ENCODE measurements at places on chromosomes 7 and 10. TPM values are rescaled to one million over a fixed set of nuclear protein-coding genes. Genes with fewer than 3 reads are reported as not detected.

Gene SUGCT
- total RNA-seq = 15.2 TPM

Gene FKBP9
- total RNA-seq = 166 TPM

Gene NPTX2
- 55.7 TPM for total RNA-seq

Gene SUN3
- total RNA-seq = not detected

Gene TMEM270
- total RNA-seq = not detected

Gene TBXAS1
- total RNA-seq = 30.1 TPM

Gene SPDYE11
- total RNA-seq = not detected

Gene ACBD7
- 0.41 TPM for total RNA-seq

Gene SPDYE2B
- not detected for total RNA-seq

DNA sequence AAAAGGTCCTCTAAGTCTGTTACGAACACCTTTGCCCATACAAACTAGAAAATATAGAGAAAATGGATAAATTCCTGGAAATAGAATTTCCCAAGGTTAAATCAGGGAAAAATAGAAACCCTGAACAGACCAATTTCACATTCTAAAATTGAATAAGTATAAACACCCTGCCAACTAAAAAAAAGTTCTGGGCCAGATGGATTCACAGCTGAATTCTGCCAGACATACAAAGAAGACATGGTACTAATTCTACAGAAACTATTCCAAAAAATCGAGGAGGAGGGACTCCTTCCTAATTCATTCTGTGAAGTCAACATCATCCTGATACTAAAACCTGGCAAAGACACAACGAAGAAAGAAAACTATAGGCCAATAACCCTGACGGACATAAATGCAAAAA lies 400.4 kb upstream of the SEMA3A start:
- no peak for DNase-seq

DNA sequence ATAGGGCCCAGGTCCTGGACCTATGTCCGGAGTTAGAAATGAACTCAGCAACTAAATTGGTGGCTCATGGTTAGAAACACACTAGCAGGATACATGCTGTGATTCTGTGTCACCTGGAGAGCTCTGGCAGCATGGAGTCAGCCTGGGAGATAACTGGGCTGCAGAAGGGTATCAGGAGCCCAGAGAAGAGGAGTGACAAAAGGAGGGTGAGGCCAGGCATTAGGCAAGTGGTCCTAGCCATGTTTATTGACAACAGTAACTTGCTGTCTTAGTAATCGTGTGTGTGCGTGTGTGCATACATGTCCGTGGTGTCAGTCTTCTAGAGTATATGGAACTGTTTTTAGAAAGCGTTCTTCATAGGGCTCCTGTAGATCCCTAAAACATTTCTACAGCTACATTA lies 157.5 kb upstream of the PHYHIPL start:
- DNase-seq = no peak

DNA sequence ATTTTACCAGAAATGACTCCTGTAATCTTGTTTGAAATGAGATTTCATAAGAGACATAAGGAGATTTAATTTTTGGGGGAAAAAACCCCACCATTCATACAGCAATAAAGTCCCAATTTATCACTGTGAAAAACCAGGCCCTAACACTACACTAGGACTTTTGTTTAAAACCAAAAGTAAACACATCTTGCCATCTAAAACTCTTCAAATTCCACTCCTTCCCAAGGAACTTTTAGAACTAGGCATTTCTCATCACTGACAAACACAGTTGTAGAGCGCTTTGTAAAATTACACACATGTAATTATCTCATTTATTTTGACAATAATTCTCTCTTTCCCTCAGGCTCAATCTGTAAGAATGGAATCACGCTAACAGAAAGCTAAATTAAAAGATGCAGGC lies 128.1 kb upstream of the C1QL3 start:
- no peak for DNase-seq

- peak; percentile 89 for DNase-seq
These were observed 34.0 kb downstream of the TMEM270 start for GRCh38 chr7:73894733-73895551.

GRCh38 chr10:77919713-77920108 lies 6.8 kb downstream of the DLG5 start:
- DNase-seq = no peak

GRCh38 chr10:103850572-103850895 lies 4.8 kb downstream of the SH3PXD2A start:
- DNase-seq = no peak

- DNase-seq = peak; percentile 93
These were observed 7.3 kb downstream of the MAFK start for GRCh38 chr7:1537535-1538412.

GRCh38 chr7:41869596-41869995 lies 166.7 kb upstream of the INHBA start:
- no peak for DNase-seq

GRCh38 chr7:7569615-7570014 lies 2.9 kb downstream of the MIOS start:
- no peak for DNase-seq

- DNase-seq = no peak
These were observed 47.3 kb downstream of the DRGX start for GRCh38 chr10:49348593-49348992.

DNA sequence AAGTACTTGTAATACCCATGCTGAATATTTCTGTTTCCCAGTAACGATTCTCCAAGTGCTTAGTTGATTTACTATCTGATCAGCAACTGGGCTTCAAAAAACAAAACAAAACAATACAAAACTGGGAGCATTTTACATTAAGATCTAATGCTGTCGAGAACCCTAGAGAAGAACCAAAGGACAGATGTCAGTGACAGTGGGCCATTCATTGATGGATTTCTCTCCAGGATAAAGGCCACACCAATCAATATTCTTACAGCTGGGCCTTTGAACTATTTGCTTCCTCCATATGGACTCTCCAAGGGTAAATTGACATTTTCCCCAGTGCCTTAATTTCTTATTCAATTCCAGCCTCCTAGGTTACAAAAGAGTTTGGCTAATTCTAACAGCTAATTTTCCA lies 217.5 kb downstream of the ADAM12 start:
- no peak for DNase-seq

DNA sequence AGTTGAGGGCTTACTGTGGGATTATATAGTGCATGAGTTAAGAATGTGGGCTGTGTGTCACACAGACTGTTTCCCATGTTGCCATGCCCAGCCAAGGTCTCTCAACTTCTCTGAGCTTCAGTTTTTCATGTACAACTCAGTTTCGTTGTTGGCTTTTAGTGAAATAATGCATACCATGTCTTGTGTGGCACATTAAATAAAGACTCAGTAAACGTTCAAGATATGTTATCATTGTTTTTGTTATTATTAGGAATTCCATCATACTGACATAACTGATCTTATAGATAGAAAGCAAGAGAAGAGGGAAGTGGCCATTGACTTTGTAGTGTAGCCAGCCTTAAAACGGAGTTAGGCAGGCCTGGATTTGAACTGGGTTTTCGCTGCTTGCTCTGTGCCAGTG lies 2.9 kb downstream of the CDK14 start:
- DNase-seq = no peak

DNA sequence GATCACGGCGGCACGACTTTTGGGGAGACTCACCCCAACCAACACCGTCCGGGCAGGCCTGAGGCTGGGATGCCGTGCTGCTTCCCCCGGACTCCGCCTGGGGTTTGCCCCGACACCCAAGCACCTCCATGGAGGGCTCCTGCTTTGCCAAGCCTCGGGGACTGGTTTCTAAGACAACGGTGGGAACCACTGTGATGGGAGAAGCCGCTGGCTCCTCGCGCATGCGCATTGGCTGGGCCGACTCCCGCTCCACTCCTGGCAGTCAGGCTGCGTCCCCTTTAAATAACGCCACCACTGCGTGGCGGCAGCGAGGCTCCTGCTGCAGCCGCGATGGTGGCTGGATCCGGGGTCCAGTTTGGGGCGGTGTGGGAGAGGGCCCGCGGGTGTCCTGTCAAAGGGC lies 201.0 kb downstream of the ZNF716 start:
- no peak for DNase-seq

DNA sequence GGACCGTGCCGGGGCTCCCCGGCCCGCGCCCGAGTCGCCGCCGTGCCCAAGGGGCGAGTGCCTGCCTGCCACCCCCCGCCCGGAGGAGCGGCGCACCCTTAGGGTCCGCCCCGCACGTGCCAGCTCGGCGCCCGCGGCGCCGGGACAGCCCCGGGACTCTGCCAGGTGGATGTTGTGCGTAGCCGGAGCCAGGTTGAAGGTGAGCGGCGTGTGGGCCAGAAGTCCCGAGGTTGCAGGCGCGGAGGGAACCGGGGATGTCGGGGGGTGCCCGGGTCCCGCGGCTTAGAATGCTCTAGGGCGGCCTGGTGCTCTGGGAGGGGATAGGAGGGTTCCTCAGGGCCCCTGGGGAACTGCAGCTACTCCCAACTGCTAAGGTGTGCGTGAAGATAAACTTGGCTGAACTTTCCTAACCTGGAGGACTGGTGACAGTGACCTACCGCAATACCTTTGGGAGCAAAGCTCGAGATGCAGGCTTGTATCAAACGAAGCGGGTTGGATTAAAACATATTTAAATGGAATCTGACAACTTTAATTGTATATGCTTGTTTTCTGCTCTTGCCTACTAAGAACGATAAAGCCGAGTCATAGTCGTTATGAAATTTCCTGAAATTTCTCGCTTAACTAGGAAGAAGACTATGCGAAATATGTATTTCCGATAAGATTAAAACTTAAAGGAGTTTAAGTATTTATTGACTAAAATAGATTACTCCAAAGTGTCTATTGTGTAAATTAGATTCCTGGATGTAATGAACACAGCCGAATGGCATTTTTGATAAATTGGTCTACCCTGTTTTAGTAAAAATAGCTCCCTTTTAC lies at the start of gene CUX1:
TSS of gene CUX1 (plus strand) at position 156 of the 816 bp plus-strand sequence. CDS start at position 170, 14 bp downstream.
- no peak for DNase-seq

DNA sequence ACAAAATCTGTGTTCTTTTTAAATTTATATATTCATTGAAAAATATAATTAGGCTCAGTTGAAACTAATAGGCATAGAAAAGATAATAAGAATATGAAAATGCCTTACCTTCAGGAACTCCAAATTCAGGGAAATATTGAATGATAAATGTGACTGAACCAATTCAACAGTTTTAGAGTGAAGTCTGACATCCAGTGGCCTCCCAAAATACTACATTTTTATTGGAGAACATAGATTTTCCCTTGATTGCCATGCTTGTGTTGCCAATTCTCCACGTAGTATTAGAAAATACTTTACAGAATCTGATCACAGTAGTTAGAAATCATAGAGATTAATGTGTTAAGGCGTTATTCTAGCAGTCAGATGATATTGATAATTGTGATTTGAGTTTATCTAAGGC lies 1246.7 kb downstream of the GATA3 start:
- no peak for DNase-seq

DNA sequence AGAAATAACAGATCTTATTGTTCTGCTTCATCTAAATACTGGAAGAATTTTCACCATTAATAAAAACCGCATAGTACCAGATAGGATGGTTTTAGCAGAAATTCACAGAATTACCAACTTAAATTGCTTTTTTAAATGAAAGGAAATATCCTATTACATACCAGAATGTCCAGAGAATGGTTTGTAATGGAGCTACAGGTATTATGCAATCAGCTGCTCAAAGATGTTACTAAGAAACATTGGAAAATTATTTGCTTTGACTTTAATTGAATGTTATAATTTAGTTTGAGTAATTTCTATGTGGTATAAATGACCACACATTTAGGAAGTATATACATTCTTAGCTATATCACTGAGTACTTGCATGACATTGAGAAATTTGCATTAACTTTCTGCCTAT lies 338.3 kb downstream of the ETV1 start:
- DNase-seq = no peak

DNA sequence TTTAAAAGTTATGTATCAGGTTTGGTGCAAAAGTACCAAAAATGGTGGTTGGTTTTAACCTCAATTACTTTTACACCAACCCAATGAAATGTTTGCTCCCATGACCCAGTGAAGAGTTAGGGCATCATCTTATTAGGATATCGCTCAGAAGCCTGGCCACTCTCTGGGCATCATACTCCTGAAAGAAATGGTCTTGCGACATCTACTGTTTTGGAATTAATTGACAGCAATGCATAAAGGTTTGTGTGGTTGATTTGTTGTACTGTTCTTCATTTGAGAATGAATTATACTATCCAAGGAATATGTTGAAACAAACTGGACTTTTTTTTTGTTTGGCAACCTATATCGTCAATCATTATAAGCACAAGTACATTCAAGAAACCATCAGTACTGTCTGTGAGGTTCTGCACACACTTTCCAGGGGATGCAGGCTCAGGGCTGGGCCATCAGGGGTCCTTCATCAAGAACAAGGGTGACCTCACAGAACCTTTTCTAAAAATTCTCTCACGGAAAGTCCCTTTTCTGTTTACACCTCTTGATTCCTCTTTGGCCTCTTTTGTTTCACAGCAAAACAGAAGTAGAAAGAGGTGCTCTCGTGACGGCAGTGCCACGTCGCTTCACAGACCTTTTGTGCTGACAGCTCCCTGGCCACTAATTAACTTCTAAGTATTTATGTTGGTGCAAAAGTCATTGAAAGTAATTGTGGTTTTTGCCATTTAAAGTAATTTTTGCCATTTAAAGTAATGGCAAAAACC lies 117.2 kb upstream of the KLF6 start:
- DNase-seq = no peak

GRCh38 chr7:3174515-3175284 lies 126.4 kb upstream of the SDK1 start:
- DNase-seq = no peak

DNA sequence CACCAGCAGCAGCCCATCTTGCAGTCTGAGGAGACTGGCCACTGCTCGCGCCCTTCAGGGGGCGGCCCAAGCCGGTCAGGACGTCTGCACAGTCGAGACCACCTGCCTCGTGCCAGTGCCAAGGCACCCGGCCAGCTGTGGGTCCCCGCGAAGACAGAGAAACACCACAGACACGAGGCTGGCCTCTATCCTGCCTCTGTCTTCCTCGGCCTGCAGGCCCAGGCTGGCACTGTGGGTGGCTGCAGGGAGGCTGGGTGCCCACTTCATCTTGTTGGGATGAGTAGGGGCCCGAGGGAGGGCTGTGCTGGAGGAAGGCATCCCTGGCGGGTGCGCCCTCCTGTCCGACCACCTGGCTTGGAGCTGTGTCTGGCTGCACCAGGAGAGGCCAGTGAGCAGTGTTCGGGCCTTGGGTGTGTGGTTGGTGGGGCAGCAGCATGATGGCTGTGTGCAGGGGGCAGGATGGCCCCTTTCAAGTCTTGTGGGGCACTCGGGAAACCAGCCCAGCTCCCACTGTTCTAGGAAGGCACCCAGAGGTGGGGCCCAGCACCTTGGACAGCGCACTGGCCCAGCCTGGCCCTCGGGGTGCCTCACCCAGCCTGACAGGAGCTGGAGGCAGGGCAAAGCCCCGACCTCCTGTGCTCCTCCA lies 7.3 kb downstream of the DPYSL4 start:
- DNase-seq = no peak

GRCh38 chr7:140294454-140294853 lies 103.9 kb downstream of the SLC37A3 start:
- DNase-seq = no peak

DNA sequence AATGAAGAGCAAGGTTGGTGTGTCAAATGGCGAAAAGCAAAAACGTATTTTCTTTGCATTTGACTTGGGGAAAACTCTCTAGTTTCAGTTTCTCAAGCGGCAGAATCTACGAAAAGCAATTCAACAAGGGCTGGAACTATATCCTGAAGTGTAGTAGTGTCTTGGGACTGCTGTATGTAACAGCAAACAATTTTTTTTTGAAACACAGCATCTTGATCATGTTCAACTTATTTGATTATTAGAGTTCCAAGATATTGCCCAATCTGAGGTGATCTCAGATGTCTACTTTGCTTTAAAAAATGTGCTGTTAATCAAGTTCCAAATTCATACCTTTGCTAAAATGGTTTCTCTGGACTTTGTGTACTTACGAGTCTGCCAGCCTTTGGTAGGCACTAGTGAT lies 120.6 kb downstream of the ZWINT start:
- DNase-seq = no peak

GRCh38 chr7:107078517-107078966 lies 34.0 kb downstream of the PRKAR2B start:
- no peak for DNase-seq

GRCh38 chr10:74049955-74050354 lies 52.0 kb downstream of the VCL start:
- DNase-seq = no peak
